ENCODE measurements at places on chromosomes 4 and X.

GRCh38 chr4:116880625-116881024 lies 204.8 kb downstream of the TRAM1L1 start:
- no peak for DNase-seq

DNA sequence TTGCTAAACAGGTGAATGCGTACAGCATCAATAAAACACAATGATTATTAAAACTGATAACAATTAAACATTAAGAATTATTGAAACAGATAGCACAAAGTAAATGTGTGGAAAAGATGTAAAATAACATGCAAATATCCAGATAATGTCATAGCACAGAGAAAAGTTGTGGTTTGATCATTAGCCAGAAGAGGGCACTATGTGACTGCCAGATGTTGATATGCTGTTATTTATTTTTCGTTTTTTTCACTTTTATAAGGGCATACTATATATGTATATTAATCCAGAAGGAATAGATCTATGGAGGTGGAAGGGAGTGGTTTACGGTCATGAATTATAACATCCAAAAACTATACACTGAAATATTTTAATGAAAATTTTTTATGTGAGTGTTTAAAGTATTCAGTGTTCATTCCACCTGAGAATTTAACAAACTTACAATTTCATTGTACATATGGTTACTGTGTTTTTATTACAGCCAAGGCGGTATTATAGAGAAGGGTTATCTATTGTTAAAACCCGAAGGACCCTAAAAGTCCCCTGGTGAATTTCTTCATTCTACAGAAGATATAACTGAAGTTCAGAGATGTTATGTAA lies 211.9 kb upstream of the UGT8 start:
- DNase-seq: no peak

DNA sequence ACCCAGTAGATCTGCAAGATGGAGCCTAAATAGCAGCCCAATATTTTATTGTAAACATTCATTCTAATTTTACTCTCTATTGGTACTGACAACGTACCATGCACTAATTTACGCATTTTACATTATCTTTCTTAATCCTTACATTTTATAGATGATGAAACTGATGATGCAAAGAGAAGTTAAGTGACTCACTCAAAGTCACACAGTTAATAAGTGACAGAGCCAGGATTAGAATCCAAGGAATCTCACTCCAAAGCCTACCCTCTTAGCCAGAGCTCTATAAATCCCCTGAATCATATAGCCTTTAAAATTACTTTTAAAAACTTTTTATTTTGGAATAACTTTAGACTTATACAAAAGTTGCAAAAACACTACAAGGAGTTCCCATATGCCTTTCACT lies 37.6 kb downstream of the PHKA1 start:
- no peak for DNase-seq

DNA sequence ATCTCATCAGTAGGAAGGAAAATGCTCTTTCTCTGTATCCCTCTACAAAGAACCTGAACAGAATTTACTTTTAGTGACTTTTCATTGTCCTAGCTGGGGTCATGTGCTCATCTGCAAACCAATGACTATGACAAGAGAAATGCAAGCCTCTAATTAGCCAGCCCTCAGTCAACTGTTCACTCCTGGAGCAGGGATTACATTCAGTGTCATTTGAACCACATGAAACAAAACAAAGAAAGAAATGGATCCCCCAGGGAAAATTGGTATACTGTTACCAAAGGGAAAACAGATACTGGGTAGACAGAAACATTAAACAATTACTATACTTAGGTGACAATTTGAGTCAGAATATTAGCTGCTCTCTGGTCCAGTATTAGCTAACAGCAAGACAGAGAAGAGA lies 173.6 kb downstream of the RCHY1 start:
- DNase-seq: no peak

DNA sequence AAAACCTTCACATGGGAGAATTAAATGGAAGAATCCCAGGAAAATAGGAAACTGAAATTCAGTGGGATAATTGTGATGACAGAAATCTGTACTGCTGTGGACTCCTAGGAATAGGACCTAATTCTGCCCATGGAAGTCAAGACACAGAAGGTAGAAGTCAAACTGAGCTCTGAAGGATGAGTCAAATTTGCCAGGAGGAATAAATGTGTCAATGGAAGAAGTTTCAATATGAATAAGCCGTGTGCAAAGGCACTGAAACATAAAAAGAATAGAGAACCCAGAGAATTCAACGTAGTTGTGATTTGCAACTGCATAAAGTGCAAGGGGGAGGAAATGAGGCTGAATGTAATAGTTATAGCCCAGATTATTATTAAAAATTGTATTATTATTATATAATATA lies 11.6 kb downstream of the ENAM start:
- DNase-seq: no peak

- no peak for DNase-seq
Measured at GRCh38 chr4:25486171-25486570, 109.1 kb downstream of the ANAPC4 start.

GRCh38 chr4:129218897-129219296 lies 122.9 kb downstream of the C4orf33 start:
- DNase-seq: no peak

- DNase-seq: no peak
Measured at GRCh38 chr4:140019619-140020347, 134.2 kb downstream of the MAML3 start.

DNA sequence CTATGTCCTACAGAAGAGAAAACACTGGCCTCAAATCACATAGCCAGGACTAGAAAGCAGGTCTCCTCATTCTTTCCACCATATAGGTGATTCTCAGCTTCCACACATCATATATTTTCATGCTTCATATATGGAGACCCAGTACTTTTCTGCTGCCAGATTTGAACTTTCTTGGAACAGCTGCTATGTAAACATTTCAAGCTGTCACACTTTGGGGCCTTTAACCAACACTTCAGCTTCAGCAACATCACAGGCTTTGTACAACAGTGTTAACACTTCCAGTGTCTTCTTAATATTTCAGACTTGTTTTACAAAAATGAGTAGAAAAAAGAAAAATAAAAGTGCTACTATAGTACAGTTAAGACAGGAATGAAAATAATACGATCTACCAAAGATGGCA lies 12.6 kb downstream of the SH3RF1 start:
- DNase-seq: no peak

DNA sequence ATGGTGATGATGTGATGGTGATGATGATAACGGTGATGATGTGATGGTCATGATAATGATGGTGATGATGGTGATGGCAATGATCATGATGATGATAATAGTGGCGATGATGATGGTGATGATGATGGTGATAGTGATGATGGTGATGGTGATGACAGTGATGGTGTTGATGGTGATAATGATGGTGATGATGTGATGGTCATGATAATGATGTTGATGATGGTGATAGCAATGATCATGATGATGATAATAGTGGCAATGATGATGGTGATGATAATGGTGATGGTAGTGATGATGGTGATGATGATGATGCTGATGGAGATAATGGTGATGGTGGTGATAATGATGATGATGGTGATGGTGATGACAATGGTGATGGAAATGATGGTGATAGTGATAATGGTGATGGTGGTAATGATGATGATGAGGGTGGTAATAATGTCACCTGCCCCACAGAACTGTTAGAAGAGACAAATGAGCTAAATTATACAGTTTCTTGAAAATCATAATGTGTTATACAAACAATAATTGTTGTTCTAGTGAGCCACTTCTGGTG lies 289.9 kb downstream of the ASMT start:
- no peak for DNase-seq

- DNase-seq: no peak
Measured at GRCh38 chr4:71470524-71470923, 131.7 kb downstream of the SLC4A4 start.

DNA sequence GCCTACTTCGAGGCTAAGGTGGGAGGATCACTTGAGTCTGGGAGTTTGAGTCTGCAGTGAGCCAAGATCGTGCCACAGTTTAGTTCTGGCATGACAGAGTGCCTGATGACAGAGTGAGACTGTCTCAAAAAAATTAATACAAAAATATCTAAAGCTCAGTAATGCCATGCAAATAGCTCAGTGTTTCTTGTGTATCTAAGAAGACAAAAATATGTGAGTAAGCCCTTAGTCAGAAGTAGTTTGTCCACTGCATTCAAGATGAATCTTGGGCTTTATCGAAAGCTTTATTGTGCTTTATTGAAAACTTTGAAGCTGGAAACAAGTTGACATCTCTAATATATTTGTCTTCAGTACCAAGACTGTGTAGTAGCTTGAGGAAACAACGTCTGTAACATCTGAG lies 115.9 kb downstream of the GPAT3 start:
- DNase-seq: no peak

GRCh38 chrX:10615931-10616774 lies 4.2 kb downstream of the MID1 start:
- no peak for DNase-seq

- no peak for DNase-seq
Measured at GRCh38 chr4:83417566-83417965, 38.1 kb downstream of the HELQ start.

DNA sequence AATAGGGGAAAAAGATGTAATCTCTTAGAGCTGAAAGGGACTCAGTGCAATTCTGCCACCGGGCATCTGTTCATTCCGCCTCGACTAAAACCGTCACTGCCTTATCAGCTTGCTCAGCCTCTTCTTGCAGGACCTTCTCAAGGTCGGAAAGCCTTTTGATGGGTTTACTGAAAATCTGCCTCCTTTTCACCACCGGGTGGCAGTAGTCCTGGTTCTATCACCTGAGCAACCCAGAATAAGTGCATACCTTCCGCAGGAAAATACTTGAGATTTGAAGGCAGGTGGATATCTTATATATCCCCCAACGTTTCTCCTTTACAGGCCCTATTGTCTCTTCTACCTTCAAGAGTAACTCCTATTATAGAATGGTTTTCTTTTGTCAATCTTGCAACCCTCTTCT lies 103.4 kb upstream of the PAK3 start:
- DNase-seq: no peak

All from GM12892 (cell line).